ENCODE measurements at places on chromosomes 13 and 19. TPM values are rescaled to one million over a fixed set of nuclear protein-coding genes. Genes with fewer than 3 reads are reported as not detected.
A peak's percentile ranks its signal among the peaks of the same experiment; 100 is the strongest.

- no peaks in the 10 kb centered on the region for H3K36me3 ChIP-seq
- peak; percentile 97 for DNase-seq
- no peak overlapping the region for H3K4me3 ChIP-seq
- peak overlapping the region; percentile 94 for H3K27ac ChIP-seq
Measured at GRCh38 chr19:38691938-38692457, 44.5 kb downstream of the ACTN4 start.

- no peaks in the 10 kb centered on the region for H3K36me3 ChIP-seq
- H3K27me3 ChIP-seq: no peaks in the 10 kb centered on the region
- H3K4me1 ChIP-seq: no peaks in the 10 kb centered on the region
- DNase-seq: no peak
Measured at GRCh38 chr13:66087269-66087710, 1142.8 kb downstream of the PCDH9 start.

- no peak for DNase-seq
- no peak overlapping the region for H3K4me3 ChIP-seq
- no peaks in the 10 kb centered on the region for H3K36me3 ChIP-seq
Measured at GRCh38 chr13:80924596-80924995, 583.7 kb upstream of the SPRY2 start.

DNA sequence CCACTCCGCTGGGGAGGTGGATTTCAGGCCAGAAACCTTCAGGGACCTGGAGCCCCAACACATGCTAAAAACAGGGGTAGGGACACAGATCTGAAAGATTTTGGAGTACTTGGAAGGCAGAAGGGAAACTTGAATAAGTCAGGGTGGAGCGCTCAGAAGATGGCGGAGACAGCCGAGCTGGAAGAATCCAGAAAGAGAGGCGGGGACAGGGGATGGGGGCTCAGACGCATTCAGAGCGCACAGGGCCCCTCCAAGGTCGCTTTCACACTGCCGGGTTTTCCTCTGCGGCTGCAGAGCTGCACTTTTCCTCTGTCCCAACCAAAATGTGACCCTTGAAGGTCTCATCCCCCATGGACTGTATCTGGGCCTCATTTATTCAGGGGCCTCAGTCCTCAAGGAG is 56.9 kb downstream of the ERICH4 start:
- H3K27me3 ChIP-seq: no peaks in the 10 kb centered on the region
- no peak for DNase-seq
- H3K36me3 ChIP-seq: no peaks in the 10 kb centered on the region
- no peak overlapping the region for H3K4me3 ChIP-seq

- no peaks in the 10 kb centered on the region for H3K27me3 ChIP-seq
- H3K36me3 ChIP-seq: no peaks in the 10 kb centered on the region
- H3K4me1 ChIP-seq: peaks cover 25% of the 10 kb centered on the region
- peak; percentile 89 for DNase-seq
Measured at GRCh38 chr13:49082653-49083536, 107.2 kb downstream of the FNDC3A start.

- peak overlapping the region; percentile 65 for H3K27ac ChIP-seq
- H3K4me3 ChIP-seq: peak overlapping the region; percentile 71
- peak; percentile 47 for DNase-seq
- H3K4me1 ChIP-seq: peaks cover 48% of the 10 kb centered on the region
- H3K36me3 ChIP-seq: no peaks in the 10 kb centered on the region
Measured at GRCh38 chr13:32736648-32737047, 150.4 kb downstream of the PDS5B start.

Gene NLRP12
- total RNA-seq: not detected

Gene JUNB
- total RNA-seq: 159 TPM

GRCh38 chr19:23867895-23868294 is 46.8 kb upstream of the ZNF726 start:
- H3K4me3 ChIP-seq: no peak overlapping the region
- H3K27me3 ChIP-seq: no peaks in the 10 kb centered on the region
- H3K36me3 ChIP-seq: no peaks in the 10 kb centered on the region
- DNase-seq: peak; percentile 5
- no peaks in the 10 kb centered on the region for H3K4me1 ChIP-seq

Gene PGLYRP2
- total RNA-seq: not detected

GRCh38 chr13:73765651-73766384 is 368.4 kb downstream of the KLF12 start:
- peaks cover 10% of the 10 kb centered on the region for H3K4me1 ChIP-seq
- no peak overlapping the region for H3K27ac ChIP-seq
- H3K36me3 ChIP-seq: no peaks in the 10 kb centered on the region
- peak; percentile 20 for DNase-seq

Gene NOVA2
- not detected for total RNA-seq

- no peak overlapping the region for H3K4me3 ChIP-seq
- no peak for DNase-seq
- no peaks in the 10 kb centered on the region for H3K36me3 ChIP-seq
- no peaks in the 10 kb centered on the region for H3K27me3 ChIP-seq
- no peak overlapping the region for H3K27ac ChIP-seq
Measured at GRCh38 chr19:3196064-3196932, 10.6 kb downstream of the NCLN start.

Gene IZUMO2
- not detected for total RNA-seq

DNA sequence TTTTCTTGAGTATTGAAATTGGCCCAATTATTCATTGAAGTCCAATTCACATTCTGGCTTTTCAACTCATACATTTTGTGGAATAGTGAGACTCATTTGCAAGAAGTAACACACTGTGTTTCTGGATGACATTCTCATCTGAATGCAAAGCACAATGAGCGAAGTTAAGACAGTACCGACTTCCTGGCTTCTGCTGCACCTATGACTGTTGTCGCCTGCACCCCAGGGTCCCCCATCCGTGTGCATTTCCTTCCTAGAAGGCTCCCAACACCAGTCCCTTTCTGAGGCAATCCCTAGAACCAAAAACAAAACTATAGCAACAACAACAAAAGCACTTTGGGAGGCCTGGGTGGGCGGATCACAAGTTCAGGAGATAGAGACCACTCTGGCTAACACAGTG is 183.3 kb downstream of the SHISA2 start:
- H3K4me3 ChIP-seq: no peak overlapping the region
- H3K4me1 ChIP-seq: no peaks in the 10 kb centered on the region
- H3K27ac ChIP-seq: no peak overlapping the region
- peaks cover 21% of the 10 kb centered on the region for H3K27me3 ChIP-seq
- no peak for DNase-seq

- no peak for DNase-seq
- no peaks in the 10 kb centered on the region for H3K4me1 ChIP-seq
- no peaks in the 10 kb centered on the region for H3K27me3 ChIP-seq
- no peaks in the 10 kb centered on the region for H3K36me3 ChIP-seq
Measured at GRCh38 chr19:907183-907853, 5.7 kb downstream of the R3HDM4 start.

Gene CDX2
- total RNA-seq: not detected

DNA sequence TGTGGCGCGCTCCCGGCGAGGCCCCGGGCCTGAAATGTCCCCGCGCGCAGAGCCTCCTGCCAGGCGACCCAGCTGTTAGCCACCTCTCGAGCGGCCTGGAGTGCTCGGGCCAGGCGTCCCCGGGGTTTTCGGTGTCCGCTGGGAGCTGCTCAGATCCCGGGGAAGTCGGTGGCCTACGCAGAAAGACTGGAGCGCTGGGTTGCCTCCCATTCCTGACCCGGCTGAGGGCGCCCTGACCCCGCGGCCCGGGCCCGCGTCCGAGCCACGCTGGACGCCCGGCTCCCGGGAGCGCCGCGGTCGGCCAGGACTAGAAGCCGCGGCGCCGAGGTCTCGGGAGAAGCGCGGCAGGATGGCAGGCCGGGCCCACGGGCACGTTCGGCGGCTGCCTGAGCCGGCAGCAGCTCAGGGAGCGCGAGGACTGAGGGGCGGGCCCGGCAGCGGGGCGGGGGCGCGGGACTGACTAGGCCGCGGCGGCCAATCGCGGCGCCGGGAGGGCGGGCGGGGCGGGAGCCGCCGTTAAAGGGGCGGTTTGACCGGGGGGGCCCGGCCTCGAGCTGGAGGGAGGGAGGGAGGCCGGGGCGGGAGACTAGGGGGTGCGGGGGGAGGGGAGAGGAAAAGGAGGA is 1.3 kb upstream of the ZIC2 start:
- H3K27ac ChIP-seq: no peak overlapping the region
- peak overlapping the region; percentile 63 for H3K4me3 ChIP-seq
- no peaks in the 10 kb centered on the region for H3K36me3 ChIP-seq
- no peaks in the 10 kb centered on the region for H3K4me1 ChIP-seq
- peaks cover 82% of the 10 kb centered on the region for H3K27me3 ChIP-seq
- peak; percentile 86 for DNase-seq

Gene FXYD7
- total RNA-seq: not detected

Gene TRIM28
- 319 TPM for total RNA-seq

DNA sequence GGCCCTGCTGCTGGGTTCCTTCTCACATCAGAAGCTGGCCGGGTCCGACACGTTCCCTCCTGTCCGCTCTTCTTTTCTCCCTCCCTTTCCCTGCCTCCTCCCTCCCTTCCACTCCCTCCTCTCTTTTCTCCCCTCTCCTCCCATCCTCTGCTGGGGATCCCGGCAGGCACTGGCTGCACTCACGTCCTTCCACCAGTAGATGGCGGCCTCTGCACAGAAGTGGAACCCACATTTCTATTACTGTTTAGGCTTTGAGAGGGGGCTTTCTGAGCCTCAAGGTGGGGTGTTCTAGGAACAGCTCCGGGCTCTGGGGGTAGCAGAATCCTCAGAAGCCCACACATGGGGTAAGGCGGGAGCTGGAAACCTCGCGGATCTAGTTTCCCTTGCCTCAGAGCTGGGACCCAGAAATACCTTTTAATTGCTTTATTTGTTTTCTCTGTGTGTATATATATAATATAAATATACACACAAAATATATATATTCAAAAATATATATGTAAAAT is 294.2 kb downstream of the ZNF536 start:
- H3K4me1 ChIP-seq: peaks cover 10% of the 10 kb centered on the region
- no peak overlapping the region for H3K4me3 ChIP-seq
- DNase-seq: peak; percentile 64
- H3K36me3 ChIP-seq: no peaks in the 10 kb centered on the region

Gene ZNF416
- total RNA-seq: 3.2 TPM

DNA sequence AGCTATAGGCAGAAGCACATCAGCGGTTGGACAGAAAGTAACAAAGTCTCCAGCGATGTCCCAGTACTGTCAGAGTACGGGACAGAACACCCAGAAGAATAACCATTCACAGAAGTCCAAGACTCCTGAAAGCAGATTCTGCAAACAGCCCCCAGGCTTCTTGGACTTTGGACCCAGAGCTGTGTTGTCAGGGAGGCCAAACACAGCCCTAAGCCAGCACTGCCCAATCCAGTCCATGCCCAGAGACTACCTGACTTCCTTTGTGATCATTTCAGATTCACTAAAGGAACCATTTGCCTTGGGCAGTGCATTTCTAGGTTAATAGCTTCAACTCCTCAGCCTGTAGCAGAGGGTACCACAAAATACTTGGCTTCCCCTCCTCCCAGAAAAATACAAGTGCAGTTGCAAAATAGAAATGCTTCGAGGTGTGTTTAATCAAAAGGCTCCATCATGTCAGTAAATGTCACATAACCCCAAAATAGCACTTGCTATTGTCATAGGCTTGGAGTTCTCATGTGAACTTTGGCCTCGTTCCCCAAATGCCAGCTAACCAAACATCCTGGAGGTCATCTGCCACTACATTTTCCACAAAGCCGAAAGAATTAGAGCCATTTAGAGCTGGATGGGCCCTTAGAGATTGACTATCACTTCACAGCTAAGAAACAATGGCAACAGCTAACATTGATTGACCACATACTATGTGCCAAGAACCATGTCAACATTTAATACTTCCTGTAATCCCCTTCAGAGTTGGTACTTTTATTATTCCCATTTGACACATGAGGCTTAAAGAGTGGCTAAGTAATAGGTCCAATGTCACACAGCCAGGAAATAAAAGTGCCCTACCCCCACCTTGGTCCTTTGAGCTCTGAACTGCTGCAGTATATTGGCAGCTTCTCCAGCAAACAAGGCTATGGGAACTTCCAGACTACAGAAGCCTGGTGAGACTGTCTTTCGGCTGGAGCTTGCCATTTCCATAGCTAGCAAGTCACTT is 329.9 kb downstream of the FOXO1 start:
- DNase-seq: no peak
- H3K27ac ChIP-seq: no peak overlapping the region
- no peaks in the 10 kb centered on the region for H3K27me3 ChIP-seq
- H3K4me1 ChIP-seq: no peaks in the 10 kb centered on the region
- H3K4me3 ChIP-seq: no peak overlapping the region
- H3K36me3 ChIP-seq: no peaks in the 10 kb centered on the region

DNA sequence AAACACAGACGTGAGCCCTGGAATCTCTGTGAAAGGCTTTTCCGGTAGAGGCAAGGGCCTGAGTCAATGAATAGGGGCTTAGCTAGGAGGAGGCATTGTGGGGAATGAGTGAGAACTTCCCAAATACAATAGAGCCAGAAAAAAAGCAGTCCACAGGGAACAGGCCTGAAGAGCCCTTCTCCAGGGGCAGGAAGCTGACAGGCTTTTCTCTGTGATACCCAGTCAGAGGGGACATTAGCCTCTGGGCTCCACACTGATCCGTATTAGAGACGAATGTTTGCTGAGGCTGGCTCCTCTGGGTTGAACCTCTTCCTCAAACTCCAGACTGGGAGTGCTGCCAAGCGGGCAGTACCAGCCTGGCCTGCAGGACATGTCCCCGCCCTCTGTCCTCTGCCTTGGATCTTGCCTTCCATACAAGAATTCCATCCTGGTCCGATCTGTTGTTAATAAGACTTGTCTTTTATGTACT is 2.3 kb downstream of the DHRS12 start:
- H3K27ac ChIP-seq: peak overlapping the region; percentile 88
- no peaks in the 10 kb centered on the region for H3K27me3 ChIP-seq
- no peak overlapping the region for H3K4me3 ChIP-seq
- peaks cover 17% of the 10 kb centered on the region for H3K4me1 ChIP-seq
- peak; percentile 36 for DNase-seq

Gene SIAH3
- not detected for total RNA-seq

Gene URAD
- not detected for total RNA-seq

GRCh38 chr19:31402529-31403316 is 53.5 kb upstream of the TSHZ3 start:
- H3K27ac ChIP-seq: no peak overlapping the region
- H3K36me3 ChIP-seq: no peaks in the 10 kb centered on the region
- DNase-seq: peak; percentile 46
- no peak overlapping the region for H3K4me3 ChIP-seq

GRCh38 chr19:10269333-10270179 is 1.4 kb upstream of the ICAM1 start:
- no peaks in the 10 kb centered on the region for H3K4me1 ChIP-seq
- H3K27ac ChIP-seq: no peak overlapping the region
- no peaks in the 10 kb centered on the region for H3K27me3 ChIP-seq
- peak; percentile 87 for DNase-seq
- H3K36me3 ChIP-seq: no peaks in the 10 kb centered on the region
- H3K4me3 ChIP-seq: peak overlapping the region; percentile 58

Gene FCAR
- not detected for total RNA-seq

Gene ZNF556
- total RNA-seq: not detected
